ENCODE measurements at places on chromosomes 3 and 15. TPM values are rescaled to one million over a fixed set of nuclear protein-coding genes. Genes with fewer than 3 reads are reported as not detected.
A peak's percentile ranks its signal among the peaks of the same experiment; 100 is the strongest.

DNA sequence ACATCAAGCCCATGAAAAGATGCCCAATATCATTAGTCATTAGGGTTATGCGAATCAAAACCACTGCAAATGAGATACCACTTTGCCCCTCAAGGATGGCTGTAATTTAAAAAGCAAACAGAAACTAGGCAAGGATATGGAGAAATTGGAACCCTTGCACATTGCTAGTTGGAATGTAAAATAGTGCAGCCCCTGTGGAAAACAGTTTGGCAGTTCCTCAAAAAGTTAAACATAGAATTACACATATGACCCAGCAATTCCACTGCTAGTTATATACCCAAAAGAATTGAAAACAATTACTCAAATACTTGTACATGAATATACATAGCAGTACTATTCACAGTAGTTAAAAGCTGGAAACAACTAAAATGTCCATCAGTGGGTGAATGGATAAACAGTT is 186.8 kb upstream of the CGNL1 start:
- no peak overlapping the region for H3K4me3 ChIP-seq
- no peak overlapping the region for H3K27ac ChIP-seq
- DNase-seq: no peak
- no peaks in the 10 kb centered on the region for H3K36me3 ChIP-seq
- H3K4me1 ChIP-seq: no peaks in the 10 kb centered on the region

- no peak overlapping the region for H3K4me3 ChIP-seq
- DNase-seq: no peak
- no peaks in the 10 kb centered on the region for H3K36me3 ChIP-seq
- H3K27me3 ChIP-seq: no peaks in the 10 kb centered on the region
These were observed 3.8 kb downstream of the TM2D3 start for GRCh38 chr15:101648356-101648755.

GRCh38 chr3:37170060-37170459 is 4.3 kb downstream of the LRRFIP2 start:
- H3K27ac ChIP-seq: no peak overlapping the region
- H3K4me3 ChIP-seq: no peak overlapping the region
- peaks cover 11% of the 10 kb centered on the region for H3K4me1 ChIP-seq

- H3K27ac ChIP-seq: no peak overlapping the region
- DNase-seq: no peak
- H3K4me1 ChIP-seq: no peaks in the 10 kb centered on the region
- no peaks in the 10 kb centered on the region for H3K27me3 ChIP-seq
- no peak overlapping the region for H3K4me3 ChIP-seq
These were observed 116.2 kb downstream of the ROBO1 start for GRCh38 chr3:79651536-79652065.

DNA sequence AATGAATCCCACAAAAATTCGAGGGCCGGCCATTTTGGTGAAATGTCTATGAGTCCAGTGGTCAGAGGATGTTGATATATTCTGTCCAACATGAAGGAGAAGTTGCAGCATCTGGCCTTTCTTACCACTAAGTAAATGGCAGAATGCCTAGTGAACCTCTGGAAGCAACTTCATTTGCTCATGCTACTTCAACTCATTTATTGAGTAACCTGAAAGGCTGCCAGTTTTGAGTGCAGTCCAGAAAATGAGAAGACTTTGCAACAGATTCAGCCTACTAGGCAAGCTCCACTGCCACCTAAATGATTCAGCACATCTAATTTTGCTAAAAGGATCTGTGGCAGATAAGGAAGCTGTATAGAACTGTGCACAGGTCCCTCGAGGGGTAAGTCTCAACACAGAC is 265.0 kb downstream of the OPA1 start:
- H3K27ac ChIP-seq: no peak overlapping the region
- H3K27me3 ChIP-seq: no peaks in the 10 kb centered on the region
- H3K36me3 ChIP-seq: no peaks in the 10 kb centered on the region
- no peak for DNase-seq
- H3K4me3 ChIP-seq: no peak overlapping the region

- H3K4me3 ChIP-seq: no peak overlapping the region
- H3K36me3 ChIP-seq: no peaks in the 10 kb centered on the region
- no peaks in the 10 kb centered on the region for H3K4me1 ChIP-seq
These were observed 4.1 kb downstream of the ZNF717 start for GRCh38 chr3:75781079-75781745.

GRCh38 chr3:117117188-117117936 is 407.8 kb downstream of the TUSC7 start:
- DNase-seq: no peak
- H3K27me3 ChIP-seq: no peaks in the 10 kb centered on the region
- no peaks in the 10 kb centered on the region for H3K4me1 ChIP-seq
- no peak overlapping the region for H3K27ac ChIP-seq
- H3K36me3 ChIP-seq: no peaks in the 10 kb centered on the region

DNA sequence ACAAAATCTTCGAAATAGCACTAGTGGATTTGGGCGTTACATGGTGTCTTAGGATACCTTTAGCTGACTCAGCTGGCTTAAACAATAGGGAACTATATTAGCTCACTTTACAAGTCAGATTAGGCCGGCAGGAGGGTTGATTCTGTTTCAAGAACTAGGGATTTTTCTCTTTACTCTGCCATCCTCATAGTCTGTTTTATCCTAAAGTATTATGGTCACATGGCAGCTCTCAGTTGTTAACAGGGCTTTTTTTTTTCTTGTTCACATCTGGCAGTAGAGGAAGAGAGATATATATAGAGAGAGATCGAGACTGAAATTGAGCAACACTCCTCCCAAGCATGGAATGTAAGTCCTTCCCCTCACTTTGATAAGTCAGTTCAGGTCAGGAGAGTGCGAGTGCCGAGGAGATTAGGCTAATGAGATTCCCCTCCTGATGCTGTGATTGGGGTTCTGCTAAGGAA is 32.9 kb downstream of the CHP1 start:
- H3K4me3 ChIP-seq: no peak overlapping the region
- H3K27ac ChIP-seq: no peak overlapping the region
- H3K36me3 ChIP-seq: no peaks in the 10 kb centered on the region
- no peaks in the 10 kb centered on the region for H3K27me3 ChIP-seq
- H3K4me1 ChIP-seq: no peaks in the 10 kb centered on the region

DNA sequence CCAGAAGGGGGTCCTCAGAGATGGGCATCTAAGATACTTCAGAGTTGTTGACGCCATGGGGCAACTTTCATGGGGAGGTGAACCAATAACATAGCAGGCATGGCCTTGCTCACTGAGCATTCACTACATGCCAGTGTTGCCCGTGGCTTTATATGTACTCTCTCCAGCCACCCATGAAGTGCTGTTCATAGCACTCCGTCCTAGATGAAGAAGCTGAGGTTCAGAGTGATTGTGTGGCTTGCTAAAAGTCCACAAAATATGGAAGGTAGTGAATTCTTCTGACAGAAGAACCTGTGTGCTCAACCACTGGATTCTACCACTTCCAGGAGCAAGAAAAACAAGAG is 9.8 kb upstream of the SEMA4B start:
- no peaks in the 10 kb centered on the region for H3K36me3 ChIP-seq
- H3K27ac ChIP-seq: peak overlapping the region; percentile 55

- no peak overlapping the region for H3K4me3 ChIP-seq
- H3K27ac ChIP-seq: no peak overlapping the region
- no peaks in the 10 kb centered on the region for H3K27me3 ChIP-seq
These were observed 1132.5 kb downstream of the TUSC7 start for GRCh38 chr3:117842086-117842485.

Gene HRH1
- 2.5 TPM for total RNA-seq

Gene RHO
- total RNA-seq: not detected

Gene CAMP
- 1.7 TPM for total RNA-seq

Gene ALDH1A2
- 91.2 TPM for total RNA-seq

Gene TLR9
- 0.08 TPM for total RNA-seq
